ENCODE measurements at places on chromosomes 3 and 15. TPM values are rescaled to one million over a fixed set of nuclear protein-coding genes. Genes with fewer than 3 reads are reported as not detected.

DNA sequence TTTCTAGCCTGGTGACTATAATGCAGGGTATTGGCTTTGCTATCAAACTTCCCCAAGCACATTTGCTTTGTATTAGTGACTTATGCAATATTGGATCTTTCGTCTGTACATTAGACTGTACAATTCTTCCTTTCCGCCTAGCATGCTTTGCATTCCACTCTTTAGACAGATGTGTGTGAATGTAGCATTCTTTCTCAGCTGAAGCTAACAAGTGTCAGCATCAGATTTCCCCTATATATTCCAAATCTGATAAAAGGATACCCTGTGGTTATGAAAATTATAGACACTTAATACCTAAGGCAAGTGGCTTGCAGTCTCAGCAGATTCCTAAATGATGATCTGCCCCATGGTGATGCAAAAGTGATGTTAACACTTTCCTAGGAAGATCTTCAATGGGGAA is 360.1 kb downstream of the CNTN4 start:
- DNase-seq, result no peak

- no peak for DNase-seq
Measured at GRCh38 chr15:48002767-48003166, 118.0 kb upstream of the SLC24A5 start.

Gene ROPN1
- not detected for total RNA-seq

- no peak for DNase-seq
Measured at GRCh38 chr3:137116619-137117018, 158.8 kb downstream of the IL20RB start.

DNA sequence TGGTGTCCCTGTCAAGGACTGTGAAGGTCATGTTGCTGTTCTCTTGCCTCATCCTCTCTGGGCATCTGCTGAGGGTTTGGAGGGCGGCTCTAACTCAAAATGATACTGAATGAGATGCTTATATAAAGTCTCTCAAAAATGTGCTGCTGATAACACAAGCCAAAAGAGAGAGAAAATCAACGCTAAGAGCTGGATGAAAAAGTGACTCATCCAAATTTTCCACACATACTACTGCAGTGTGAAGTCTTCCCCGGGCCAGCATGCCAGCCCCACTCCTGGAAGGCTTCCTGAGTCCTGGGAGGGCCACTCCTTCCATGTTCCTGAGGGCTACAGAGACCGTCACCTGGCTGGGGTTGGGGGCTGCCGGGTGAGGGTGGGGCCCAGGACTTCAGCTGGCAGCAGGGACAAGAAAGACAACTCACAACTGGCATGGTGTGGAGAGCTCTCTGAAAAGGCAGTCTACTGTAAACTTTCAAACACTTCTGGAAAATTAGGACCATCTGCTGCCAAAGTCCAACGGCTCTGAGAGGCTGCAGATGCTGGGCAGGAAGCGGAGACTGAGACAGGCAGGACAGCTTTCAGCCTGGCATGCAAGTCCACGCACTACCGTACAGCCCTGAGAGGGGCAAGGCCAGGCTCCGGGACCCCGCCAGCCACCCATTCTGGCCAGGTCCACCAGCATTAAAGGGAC is 200.3 kb downstream of the ADAMTS17 start:
- DNase-seq, result no peak

GRCh38 chr3:28677581-28677980 is 329.0 kb upstream of the AZI2 start:
- peak; percentile 80 for DNase-seq

Gene IQSEC1
- total RNA-seq, result 60.7 TPM

DNA sequence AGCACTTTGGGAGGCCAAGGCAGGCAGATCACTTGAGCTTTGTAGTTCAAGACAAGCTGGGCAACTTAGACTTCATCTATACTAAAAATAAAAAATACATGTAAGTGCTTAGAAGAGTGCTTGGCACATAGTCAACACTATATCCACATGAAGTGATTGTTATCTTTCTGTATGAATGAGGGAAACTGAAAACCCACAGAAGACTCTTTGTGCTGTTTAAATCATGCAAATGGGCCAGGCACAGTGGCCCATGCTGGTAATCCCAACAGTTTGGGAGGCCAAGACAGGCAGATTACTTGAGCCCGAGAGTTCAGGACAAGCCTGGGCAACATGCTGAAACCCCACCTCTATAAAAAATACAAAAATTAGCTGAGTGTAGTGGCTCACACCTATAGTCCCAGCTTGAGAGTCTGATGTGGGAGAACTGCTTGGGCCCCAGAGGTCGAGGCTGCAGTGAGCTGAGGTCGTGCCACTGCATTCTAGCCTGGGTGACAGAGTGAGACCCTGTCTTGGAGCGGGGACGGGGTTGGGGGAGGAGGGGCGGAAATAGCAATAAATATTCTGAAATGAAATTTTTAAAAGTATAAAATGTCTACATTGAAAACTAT is 129.7 kb downstream of the NR2E3 start:
- no peak for DNase-seq

Gene CLN6
- total RNA-seq, result 14.9 TPM

GRCh38 chr3:125386811-125387210 is 11.7 kb upstream of the ZNF148 start:
- DNase-seq, result no peak

- DNase-seq, result no peak
Measured at GRCh38 chr3:35671483-35671882, 32.2 kb downstream of the ARPP21 start.

DNA sequence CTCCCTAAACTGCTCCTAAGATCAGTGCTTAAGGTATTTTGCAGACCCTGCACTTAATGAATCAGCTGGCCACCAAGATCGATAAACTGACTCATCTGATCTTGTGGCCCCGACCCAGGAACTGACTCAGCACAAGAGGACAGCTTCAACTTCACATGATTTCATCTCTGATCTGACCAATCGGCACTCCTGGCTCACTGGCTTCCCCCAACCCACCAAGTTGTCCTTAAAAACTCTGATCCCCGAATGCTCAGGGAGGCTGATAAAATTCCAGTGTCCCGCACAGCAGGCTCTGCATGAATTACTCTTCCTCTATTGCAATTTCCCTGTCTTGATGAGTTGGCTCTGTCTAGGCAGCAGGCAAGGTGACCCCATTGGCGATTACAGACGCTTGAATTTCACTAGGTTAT is 13.5 kb downstream of the HTR3E start:
- no peak for DNase-seq

Gene SPTSSB
- not detected for total RNA-seq

All from posterior vena cava (tissue), 2 donors.